ENCODE measurements at places on chromosomes 5 and 9.

DNA sequence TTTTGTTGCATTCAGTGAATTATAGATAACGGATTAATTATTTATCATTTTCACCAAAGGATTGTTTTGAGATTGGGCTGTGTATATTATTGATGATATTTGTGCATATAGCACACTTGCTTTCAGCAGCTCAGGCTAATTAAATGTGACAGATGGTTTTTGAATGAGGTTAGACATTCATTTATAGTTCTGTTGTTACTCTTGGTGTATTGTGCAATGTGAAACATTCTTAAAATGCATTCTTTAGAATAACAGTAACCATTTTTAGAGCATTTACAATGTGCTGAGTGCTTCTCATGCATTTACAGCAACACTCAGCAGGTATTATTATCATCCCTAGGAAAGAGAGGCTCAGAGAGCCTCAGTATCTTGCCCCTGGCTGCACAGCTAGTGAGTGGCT, 23.8 kb downstream of the NANS start:
- no peak for DNase-seq

- DNase-seq, result no peak
Measured at GRCh38 chr5:174693697-174694385, 30.5 kb upstream of the MSX2 start.

- no peak for DNase-seq
Measured at GRCh38 chr9:116059466-116059865, 94.1 kb upstream of the PAPPA start.

GRCh38 chr5:143398053-143398355, 5.5 kb downstream of the NR3C1 start:
- DNase-seq, result no peak

DNA sequence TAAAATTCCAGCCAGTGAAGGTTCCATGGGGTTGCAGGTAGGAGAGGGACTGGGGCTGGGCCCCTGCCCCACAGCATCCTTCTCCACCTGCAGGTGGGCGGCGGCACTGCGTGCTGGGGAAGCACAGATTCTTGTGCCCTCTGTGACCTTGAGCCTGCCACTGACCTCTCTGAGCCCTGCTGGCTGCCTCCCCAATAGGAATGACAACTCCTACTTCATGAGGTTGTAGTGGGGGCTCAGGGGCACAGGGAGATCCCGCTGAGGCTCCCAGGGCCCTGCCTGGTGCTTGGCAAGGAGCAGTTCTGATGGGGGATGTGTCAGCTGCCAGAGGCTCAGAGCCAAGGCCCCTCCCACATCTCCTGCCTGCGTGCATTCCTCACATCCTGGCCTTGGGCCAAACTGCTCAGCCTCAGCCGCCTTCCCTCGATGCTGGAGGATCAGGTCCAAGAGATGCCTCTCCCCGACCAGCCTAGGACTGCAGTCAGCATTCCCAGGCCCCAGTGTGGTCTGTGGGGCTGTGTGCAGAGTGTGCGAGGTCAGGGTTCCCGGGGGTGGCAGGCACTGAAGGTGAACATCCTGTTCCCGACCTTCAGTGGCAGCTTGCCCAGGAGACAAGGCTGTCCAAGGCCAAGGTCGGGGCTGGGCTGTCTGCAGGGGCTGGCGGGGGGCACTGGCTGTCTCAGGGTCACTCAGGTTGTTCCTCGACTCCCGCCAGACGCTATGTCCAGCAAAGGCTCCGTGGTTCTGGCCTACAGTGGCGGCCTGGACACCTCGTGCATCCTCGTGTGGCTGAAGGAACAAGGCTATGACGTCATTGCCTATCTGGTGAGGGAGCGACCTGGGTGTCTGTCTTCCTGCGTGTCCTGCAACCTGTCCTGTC, 7.0 kb downstream of the ASS1 start:
- no peak for DNase-seq

DNA sequence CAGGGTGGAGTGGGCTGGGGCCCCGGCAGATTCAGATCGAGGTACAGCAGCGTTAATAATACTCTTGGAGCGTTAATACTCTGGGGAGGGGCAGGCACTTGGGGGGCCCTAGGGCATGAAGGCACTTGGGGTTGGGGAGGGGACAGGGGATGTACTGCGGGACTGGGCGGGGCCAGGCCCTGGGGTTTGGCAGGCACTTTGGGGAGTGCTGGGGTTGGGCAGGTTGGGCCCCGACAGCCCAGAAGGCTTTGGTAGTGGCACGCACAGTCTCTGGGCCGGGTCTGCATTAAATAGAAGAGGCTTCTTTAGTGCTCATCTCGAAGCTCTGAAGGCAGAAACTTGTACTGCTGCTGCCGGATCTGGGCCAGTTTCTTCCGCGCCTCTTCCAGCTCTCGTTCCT, 7.8 kb upstream of the TPM2 start:
- no peak for DNase-seq

- no peak for DNase-seq
Measured at GRCh38 chr9:132534832-132535231, 47.6 kb upstream of the BARHL1 start.

- no peak for DNase-seq
Measured at GRCh38 chr5:149687486-149688168, 42.5 kb upstream of the PPARGC1B start.

DNA sequence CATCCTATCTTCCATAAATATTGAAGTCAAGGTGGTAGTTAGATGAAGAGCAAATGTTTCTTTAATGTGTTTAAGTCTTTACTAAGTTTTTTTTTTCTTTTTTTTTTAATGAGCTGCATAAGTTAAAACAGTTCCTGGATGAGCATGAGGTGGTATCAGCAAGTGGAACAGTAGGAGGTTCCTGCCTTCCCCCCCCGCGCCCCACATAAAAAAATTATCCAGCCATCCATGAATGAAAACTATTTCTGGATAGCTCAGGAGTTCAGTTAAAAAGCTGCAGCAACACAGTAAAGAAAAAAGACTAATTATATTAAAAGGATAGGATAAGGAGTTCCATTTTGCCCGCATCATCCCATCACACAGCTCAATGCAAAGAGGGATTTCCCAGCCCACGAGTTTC, 349.5 kb downstream of the CDH18 start:
- DNase-seq, result no peak

- no peak for DNase-seq
Measured at GRCh38 chr9:107103621-107104020, 179.5 kb upstream of the RAD23B start.

DNA sequence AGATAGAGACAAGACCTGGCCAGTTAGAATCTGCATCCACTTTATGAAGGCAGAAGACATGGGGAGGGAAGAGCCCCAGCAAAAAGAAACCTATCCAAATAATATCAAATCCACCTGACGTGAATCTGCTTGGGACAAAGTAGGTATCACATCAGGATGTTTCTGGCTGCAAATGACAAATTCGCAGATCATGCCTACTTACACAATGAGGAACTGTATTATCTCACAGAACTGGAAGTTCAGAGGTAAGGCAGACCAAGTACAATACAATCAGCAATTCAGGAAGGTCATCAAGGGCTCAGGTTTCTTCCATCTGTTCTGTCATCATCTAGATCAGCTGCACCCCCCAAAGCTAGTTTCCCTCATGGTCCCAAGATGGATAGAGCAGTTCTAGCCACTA, 13.2 kb upstream of the NR4A3 start:
- DNase-seq, result no peak

- DNase-seq, result no peak
Measured at GRCh38 chr5:74626386-74627222, 13.9 kb downstream of the ENC1 start.

DNA sequence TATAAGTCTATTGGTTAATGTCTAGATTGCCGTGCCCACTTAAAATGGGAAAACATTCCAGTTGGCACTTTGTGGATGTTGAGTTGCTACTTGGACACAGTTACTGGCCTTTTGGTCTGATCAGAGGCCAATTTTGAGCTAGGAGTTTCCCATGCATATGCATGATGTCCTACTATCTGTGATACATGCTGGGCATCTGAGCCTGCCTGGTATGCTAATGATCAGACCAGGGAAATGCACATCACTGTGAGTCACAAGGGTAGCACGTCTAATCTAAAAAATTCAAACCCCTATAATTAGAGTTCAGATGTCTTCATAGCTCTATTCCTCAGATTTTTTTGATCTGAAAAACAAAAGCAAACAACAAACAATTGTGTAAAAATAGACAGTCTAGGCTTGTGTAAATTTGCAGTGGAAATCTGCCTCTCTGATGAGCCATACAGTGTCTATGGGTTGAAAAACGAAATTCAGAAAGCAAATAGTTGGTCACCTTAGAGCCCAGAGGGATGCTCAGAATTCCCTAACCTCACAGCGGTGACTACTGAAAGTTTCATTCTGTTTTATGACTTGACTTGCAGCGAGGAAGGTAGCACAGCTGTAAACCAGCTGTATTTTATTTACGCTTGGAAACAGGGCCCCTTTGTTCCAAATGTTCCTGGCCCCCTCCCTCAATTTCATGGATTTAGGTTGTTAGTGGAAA, 37.3 kb downstream of the PALM2AKAP2 start:
- DNase-seq, result no peak

DNA sequence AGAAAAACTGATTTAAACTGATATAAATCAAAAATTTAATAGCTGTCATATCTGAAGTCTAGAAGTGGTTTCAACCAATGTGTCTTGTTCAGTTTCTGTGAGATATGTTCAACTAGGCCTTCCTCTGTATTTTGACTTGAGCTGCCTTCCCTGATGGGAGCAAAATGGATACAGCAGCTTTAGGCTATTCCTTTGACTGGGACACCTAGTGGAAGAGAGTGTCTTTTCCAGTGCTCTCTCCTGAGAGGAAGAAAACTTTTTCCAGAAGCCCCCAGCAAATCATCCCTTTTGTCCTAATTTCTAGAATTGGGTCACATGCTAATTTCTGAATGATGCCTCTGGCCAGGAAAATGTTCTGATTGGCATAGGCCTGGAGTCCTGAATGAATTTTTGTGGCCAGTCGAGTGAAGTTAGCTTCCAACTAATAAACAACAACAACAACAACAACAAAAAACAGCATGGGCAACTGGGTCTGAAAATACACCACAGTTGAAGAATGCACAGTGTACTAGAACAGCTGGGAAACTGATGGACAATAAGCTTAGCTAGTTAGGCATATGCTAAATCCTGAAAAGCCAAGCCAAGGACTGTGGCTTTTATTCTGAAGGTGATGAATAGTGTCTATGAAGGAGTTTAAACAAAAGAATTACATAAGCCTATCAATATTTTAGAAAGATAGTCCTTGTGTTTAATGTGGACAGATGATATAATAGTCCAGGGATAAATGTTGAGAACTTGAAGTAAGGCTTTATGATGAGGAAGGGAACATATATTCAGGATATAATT, 125.7 kb downstream of the FBN2 start:
- no peak for DNase-seq

DNA sequence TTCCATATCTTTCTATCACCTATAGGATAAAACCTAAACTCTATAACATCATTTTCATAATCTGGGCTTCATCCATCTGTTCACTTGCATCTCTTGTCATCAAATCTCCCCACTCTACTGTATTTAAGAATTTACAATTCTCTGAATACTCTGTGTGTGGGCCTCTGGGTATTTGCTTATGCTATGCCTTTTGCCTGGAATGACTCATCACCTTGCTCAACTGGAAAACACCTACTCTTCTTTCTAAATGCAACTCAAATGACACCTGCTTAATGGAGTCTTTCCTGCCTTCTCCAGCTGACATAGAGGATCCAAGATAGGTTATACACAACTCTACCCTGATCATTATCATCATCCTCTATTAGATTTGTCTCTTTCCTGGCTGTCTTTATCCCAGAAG, 421.7 kb downstream of the SPATA31D1 start:
- no peak for DNase-seq

DNA sequence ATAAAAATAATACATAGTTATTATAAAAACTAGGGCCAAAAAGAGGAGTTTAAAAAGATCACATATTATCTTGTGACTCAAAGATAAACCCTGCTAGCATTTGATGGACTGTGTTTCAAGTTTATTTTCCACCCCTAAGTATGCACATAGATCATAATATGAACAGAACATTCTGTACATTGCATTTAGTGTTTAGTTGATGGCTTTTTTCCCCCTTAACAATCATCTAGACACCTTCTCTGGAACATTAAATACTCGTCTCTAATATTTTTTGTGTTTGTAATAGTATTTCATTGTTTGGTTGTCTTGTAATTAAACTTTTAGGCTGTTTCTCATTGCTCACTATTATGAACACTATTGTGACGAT, 10.5 kb downstream of the COL15A1 start:
- DNase-seq, result no peak

GRCh38 chr5:1961952-1962595, 79.3 kb upstream of the IRX4 start:
- no peak for DNase-seq

DNA sequence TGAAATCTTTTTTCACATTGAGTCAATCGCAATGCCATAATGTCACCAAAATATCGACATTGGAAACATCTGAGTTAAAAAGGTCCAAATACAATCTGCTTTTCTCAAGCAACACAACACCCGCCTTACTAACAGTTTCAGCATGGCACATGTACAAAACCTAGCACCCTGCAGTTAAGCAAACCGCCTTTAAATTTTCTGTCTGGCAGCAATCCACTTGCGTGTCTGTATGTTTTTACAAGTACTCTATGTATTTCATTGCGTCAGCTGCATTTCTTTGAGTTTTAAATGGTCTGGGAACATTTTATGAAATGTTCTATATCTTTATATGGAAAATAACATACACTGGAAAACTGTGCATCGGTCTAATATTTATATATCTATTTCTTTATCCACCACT, 134.6 kb downstream of the DENND1A start:
- DNase-seq, result no peak

- DNase-seq, result no peak
Measured at GRCh38 chr9:15140051-15140450, 167.0 kb downstream of the TTC39B start.

GRCh38 chr9:22975951-22976350, 529.3 kb downstream of the DMRTA1 start:
- no peak for DNase-seq

- DNase-seq, result no peak
Measured at GRCh38 chr5:151225475-151225874, 1.6 kb upstream of the CCDC69 start.

DNA sequence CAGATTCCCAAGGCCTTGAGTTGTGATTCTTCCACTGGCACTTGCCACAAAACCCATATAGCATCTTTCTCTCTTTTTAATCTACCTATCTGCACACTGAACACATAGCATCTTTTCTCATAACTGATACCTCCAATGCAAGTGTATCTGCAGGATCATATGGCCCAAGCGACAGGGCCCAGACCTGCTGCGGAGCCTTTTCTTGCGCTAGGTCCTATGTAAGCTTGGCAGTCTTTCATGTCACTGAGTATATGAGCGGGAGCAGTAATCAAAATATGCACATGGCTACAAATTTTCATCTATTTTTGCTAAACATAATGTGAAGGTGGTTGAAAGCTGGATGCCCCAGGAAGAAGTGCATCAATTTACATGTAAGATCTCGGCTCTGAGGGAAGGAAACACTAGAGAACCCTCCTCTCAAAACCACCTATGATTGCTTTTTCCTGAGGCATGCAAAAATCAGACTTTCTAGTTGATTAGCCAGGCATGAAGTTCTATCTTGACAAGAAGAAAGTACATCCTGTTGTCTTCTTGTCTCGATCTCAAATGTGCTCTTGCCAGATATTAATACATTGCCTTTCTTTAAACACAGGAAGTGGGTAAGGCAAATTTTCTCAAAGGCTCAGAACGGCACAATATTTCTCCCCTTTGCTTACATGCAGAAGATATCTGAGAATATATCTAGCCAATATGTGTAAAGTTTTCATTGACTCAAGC, 26.9 kb upstream of the CEMIP2 start:
- no peak for DNase-seq

Data from activated gamma-delta T cell treated with Interleukin-2 at 50 U/mL for 16 hours (primary cell).